ENCODE measurements at places on chromosomes 2 and 18.
A peak's percentile ranks its signal among the peaks of the same experiment; 100 is the strongest.

DNA sequence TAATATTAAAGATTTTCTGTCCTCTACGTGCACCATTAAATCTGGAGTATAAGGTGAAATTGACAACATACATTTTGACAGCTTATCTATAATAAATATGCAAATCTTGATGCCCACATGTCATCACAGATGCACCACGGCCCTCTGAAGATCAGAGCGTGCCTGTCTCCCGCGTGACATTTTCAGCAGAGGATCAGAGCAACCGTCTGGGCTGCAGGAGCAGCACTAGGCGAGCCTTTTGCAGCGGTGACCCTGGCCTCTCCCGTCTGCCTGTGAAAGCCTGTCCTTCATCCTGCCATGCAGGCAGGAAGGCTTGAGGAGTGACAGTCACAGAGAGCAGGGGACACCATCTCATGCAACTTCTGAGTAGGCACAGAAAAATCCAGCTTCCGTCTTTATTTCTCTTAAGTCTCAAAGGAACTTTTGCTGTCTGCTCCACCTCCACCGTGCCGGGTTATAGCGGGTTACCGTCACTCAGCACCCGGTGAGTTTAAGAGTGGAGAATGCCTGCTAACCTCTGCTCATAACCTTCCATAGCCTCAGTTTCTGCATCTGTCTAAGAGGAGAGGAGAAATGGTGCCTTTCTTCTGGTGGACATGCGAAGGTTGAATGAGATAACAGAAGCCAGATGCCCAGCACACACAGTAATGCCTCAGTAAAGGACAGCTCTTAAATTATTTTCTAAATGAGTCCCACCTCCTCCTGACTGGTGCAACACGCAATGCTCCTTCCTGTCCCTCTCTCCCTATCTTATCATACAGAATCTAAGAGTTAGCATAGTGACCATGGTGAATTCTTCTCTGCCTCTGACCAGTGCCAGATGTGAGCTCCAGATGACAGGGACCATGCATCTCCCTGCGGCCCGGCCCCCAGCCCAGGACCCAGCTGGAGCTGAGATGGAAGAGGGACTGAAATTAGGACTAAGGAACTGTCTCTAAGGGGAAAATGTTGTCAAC is 43.8 kb downstream of the CELF4 start:
- no peak for DNase-seq

- DNase-seq: peak; percentile 20
Measured at GRCh38 chr2:218368621-218369153, 12.0 kb downstream of the CATIP start.

DNA sequence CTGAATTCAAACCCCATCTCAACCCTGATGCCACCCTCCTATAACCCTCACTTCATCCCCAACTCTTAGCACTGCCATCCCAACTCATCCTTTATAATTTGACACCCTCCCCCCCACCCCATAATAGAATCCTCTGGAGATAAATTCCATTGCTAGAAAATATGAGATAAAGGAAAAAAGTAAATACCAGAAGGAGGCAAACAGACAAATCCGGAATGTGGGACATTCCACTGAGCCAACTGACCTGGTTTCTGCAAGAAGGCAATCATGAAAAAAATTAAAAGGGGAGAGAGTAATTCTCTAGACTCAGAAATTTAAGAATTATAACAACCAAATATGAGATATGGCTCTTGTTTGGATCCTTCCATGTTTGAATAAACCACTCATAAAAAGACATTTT is 132.4 kb downstream of the CYP26B1 start:
- DNase-seq: no peak

DNA sequence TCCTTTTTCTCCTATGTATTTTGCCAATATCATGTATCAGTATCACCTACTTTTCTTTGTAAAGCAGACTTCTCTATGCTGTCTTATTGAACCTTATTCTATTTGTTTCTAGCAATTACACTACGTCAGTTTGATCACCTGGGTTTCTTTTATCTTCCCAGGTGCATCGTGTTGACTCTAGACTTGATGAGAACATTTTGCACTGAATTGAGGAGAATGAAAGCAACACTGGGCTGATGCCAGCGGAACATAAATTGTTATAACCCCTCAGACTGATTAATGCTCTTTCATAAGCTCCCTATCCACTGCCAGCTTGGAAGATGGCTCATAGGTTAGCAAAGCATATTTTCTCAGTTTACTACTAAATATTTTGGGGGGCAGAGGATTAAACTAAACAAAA is 140.6 kb downstream of the EPHA4 start:
- DNase-seq: no peak

- DNase-seq: no peak
Measured at GRCh38 chr18:217532-218336, 50.1 kb downstream of the THOC1 start.

DNA sequence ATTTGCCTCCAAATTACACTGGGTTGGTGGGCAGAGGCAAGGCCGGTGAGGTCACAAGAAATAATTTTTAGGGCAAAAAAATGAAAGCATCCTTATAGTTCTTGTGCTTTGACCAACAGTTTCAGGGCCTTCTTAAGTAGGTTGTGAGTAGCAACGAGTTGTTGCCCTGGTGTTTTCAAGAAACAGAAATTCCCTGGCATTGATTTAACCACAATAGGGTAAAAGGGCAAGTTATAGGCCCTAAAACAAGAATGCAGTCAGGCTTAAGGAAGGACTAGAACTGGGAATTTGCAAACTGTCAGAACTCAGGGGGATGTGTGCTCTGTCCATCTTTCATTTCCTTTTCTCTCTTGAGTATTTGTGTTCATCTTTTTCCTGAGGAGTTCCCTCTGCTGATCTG is 46.1 kb upstream of the STPG4 start:
- no peak for DNase-seq

- no peak for DNase-seq
Measured at GRCh38 chr2:150575861-150576260, 88.4 kb upstream of the RND3 start.

- DNase-seq: no peak
Measured at GRCh38 chr18:51235009-51235789, 37.7 kb upstream of the MEX3C start.

- no peak for DNase-seq
Measured at GRCh38 chr2:172734711-172735581, 699 bp upstream of the RAPGEF4 start.

DNA sequence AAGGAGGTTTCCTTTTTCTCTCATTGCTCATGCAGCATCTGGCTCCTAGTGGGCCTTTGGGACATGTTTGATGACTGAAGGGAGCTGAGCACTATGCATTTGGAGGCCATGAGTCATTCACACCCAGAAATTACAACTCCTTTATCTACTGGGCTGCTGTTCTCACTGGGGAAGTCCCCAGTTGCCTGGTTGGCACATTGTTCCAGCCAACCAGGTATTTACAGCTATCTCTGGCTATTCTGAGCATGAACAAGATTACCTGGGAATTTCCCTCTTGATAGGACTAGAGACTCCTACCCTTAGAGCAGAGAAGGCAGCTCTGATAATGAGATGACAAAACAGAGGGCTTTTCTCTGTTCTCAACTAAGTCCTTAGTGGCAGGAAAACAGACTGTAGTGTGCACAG is 206.5 kb downstream of the SETBP1 start:
- no peak for DNase-seq

DNA sequence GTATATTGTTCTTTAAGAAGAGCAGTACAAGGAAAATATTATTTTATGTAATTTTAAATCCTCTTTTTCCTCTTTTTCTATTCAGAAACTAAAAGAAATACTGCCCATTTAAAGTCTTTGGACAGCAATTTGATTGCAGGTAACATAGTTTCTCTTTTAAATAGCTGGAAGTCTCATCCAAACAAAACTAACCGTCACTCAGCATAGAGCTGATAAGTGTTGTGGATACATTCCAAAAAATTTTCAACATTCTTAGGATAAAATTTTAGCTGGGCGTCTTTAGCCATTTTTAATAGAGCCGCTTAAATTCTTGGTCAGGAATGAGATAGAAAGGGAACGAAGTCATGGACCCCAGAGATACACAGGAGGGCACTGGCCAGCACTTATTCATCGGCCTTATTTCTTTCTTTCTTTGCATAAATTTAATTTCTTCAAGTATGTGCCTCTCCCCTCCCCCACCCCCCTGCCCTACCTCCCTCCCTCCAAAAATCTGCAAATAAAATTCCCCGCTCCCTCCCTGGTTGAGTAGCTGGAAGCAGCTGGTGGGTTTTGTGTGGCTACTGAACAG is 81.7 kb downstream of the GBX2 start:
- no peak for DNase-seq

DNA sequence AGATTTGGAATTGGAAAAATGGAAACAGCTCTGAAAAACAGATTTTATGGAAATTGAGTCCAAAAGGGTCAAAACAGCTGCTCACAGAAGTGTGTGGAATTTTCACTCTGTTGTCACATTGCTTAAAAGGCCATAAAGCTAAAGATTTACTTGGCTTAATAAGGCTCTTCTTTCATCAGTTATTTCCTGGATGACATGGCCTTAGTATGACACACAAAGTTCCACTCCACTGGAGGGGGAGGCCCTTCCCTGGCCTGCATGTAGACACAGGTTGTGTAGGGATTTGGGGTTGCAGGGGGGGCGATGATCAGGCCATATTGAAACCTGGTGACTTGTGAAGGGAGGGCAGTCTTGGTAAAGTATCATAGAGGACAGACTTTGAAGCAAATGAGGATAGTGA is 34.0 kb downstream of the TMEM185B start:
- no peak for DNase-seq

GRCh38 chr2:207117668-207118067 is 48.1 kb downstream of the KLF7 start:
- no peak for DNase-seq
